CD4-positive, alpha-beta T cell treated with Interleukin-4 for 4 hours (primary cell): ENCODE measurements at places on chromosomes 7 and 10.

GRCh38 chr10:14953424-14954000, 384 bp downstream of the DCLRE1C start:
- peak; percentile 26 for DNase-seq

GRCh38 chr10:128710098-128710797, 584.0 kb upstream of the MKI67 start:
- DNase-seq: no peak

GRCh38 chr7:77329466-77330168, 86.5 kb downstream of the GSAP start:
- no peak for DNase-seq

GRCh38 chr10:88879534-88880281, at the start of gene STAMBPL1:
Gene STAMBPL1, plus strand, starts transcription at chr10:88880245. Its CDS starts 21,464 bp downstream, at chr10:88901709.
- DNase-seq: peak; percentile 83

- no peak for DNase-seq
Measured at GRCh38 chr7:68511281-68511680, 1087.0 kb upstream of the AUTS2 start.

- no peak for DNase-seq
Measured at GRCh38 chr7:140903741-140904480, 20.8 kb downstream of the BRAF start.

GRCh38 chr10:61120805-61121204, 176.8 kb upstream of the RHOBTB1 start:
- no peak for DNase-seq
